ENCODE measurements at places on chromosomes 11 and 22.
A peak's percentile ranks its signal among the peaks of the same experiment; 100 is the strongest.

- DNase-seq: no peak
These were observed 1.8 kb downstream of the CD82 start for GRCh38 chr11:44566952-44567875.

- DNase-seq: no peak
These were observed 37.0 kb downstream of the MUC2 start for GRCh38 chr11:1111545-1112212.

DNA sequence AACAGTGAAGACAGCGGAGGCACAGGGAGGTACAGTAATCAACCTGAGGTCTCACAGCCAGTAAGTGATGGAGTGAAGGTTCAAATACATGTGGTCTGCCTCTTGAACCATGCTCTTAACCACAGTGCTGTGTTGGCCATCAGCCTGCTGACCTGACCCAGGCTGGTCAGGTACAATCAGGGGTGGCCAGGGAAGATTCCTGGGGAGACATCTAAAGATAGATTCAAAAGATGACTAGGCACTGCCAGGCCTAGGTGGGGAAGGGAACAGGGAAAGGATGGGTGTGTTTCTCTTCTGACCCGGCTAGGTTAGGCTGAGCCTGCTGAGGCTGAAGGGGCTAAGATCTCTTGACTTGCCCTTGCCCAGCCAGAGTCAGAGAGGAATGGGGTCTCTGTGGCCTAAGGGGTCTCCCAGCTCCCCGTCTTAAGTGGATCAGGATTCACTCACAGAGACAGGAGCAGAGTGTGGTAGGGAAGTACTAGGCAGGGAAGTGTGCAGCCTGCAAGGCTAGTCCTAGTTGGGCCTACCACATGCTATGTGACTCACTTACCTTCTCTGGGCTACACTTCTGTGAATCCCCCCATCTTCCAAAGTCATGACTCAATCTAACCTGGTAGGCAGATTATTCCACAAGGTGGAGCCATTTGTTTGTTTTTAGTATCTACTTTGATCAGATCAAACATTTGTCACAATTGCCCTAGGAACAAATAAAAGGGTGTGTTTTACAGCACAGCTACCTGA, 10.4 kb upstream of the SREBF2 start:
- peak; percentile 40 for DNase-seq

- no peak for DNase-seq
These were observed 119.4 kb downstream of the TTC28 start for GRCh38 chr22:28560046-28560742.

DNA sequence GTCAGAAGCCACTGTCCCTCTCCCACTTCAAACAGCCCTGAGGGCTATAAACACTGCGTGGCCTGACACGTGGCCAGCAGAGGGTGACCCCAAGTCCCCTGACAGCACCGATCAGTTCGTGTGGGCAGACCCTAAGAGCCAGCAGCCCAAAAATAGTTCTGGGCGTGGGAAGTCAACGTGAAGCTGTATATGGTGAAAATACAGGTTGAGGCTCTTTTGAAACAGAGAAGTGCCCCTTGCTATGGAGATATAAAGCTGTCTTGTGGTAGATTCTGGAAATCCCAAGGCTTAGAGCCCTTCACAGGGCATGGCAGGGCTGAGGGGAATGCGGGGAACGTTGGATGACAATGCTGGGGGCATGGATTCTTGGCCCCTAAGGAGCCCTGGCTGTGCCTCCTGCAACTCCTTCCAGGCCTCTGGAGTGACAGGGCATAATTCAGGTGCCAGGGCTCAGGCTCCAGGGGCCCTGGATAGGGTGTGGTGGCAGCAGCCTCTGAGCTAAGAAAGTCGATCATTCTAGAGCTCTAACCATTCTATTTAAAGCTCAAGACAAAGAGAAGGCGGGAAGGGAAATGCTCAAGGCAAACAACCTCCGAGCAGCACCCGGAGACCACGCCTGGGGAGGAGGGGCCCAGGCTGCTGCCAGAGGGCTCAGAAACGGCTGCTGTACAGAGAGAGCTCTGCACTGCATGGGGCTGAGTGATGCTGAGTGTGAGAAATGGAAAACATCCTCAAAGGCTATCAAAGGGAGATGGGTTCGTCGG, 60.4 kb upstream of the CD5 start:
- peak; percentile 79 for DNase-seq

DNA sequence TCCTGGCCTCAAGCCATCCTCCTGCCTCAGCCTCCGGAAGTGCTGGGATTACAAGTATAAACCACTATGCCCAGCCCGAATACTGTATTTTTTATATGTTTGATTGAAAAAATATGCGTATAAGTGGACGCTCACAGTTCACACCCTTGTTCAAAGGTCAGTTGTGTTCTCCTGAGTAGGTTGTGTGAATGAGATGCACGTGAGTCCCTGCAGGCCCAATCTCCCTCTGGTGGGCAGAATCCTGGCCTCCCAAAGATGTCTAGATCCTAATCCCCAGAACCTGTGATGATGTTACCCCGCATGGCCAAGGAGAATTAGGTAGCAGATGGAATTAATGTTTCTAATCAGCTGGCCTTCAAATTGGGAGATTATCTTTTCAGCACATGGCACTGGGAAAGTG, 41.9 kb downstream of the CTTN start:
- DNase-seq: no peak

- no peak for DNase-seq
These were observed 2.2 kb downstream of the AP2A2 start for GRCh38 chr11:927871-928270.

- no peak for DNase-seq
These were observed 131.4 kb downstream of the PKNOX2 start for GRCh38 chr11:125295931-125296330.

DNA sequence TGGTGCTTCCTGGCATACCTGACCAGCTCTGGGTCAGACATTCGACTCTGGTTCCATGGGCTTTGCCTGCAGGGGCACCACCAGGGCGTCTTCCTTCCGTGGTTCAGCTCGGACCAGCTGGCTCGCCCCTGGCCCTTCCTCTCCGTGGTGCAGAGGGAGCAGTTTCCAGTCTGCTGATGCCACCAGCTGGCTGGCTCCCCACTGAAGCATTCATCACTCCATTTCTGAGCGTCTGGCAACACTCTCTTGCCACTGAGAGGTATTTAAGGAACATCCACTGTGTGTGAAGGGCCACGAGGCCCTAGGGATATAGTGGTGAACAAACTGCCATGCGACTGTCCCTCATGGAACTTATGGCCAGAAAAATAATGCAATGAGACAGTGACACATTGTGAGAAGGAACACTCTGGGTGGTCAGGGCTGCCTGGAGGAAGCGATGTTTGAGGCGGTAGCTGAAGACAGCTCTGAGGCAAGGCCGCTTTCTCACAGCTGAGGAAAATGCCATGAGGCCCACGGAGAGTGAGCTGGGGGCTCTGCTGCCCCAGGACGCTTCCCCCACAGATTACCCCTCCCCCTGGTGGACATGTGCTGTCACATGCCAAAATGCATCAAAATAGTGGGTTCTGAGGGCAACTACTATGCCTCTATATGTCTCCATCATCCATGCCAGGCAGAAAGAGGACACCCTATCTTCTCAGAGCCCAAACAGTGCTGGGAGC, 44.9 kb upstream of the ARFGAP3 start:
- no peak for DNase-seq

GRCh38 chr22:43292630-43293018, 50.5 kb downstream of the SCUBE1 start:
- DNase-seq: no peak

GRCh38 chr11:128616161-128616560, 28.8 kb upstream of the ETS1 start:
- no peak for DNase-seq
